ENCODE measurements at places on chromosomes 3 and 15.
A peak's percentile ranks its signal among the peaks of the same experiment; 100 is the strongest.

GRCh38 chr15:39657668-39658067, 76.8 kb downstream of the THBS1 start:
- no peak for DNase-seq

DNA sequence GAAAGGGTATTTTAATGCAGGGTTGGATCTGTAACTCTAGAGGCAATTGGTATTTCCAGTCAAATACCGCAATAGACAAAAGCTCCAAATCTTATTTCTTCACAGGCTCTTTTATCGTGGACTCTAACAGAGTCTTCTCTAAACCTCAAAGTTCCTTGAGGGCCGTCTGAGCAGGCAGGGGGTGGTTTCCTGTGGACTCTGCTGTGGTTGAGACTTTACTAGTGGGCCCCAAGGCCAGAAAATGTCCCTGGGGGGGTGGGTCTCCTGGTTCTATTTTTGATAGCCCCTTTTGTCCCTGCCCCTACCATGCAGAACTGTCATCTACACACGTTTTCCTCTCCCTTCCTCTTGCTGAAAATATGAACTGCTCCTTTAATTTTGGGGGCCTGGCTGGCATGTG, 80.1 kb downstream of the ASB7 start:
- no peak for DNase-seq

GRCh38 chr3:156631323-156631722, 43.1 kb upstream of the TIPARP start:
- DNase-seq = no peak

- DNase-seq = no peak
These were observed 108.3 kb upstream of the CTDSPL start for GRCh38 chr3:37753428-37753827.

DNA sequence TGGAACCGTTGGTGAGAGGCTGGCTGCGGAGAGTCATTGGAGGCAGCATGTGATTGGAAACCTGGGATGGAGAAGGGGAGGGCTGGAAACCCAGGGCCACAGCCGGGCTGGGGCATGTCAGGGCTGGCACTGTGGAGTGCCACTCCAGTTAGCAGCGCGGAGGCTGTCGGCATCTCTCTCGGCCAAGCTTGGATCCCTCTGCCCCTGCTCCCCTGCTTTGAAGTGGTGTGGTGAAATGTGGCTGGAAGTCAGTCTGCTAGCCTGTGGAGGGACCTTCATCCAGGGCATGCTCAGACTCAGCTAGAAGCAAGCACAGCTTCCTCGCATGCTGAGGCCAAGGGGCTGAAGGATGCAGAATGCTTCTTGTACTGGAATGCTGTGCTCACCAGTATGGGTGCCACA, 13.5 kb downstream of the SLCO3A1 start:
- no peak for DNase-seq

DNA sequence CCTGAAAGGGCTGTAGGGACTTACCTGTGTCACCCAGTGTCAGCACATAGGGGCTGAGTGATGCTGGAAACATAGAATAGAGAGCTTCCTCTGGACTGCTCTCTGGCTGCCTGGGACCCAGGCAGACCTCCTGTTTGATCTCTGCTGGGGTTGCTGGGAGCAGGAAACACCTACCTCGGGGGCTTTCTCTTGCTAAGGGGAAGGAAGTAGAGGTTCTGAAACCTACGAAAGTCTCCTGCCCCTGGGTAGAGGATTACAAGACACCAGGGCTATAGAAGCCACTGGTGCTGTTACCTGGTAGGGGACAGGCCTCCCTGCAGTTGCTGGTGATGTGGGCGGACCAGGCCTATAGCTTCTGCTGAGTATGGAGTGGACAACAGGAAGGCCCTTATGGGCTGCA, 81.7 kb downstream of the DHX30 start:
- DNase-seq = no peak

DNA sequence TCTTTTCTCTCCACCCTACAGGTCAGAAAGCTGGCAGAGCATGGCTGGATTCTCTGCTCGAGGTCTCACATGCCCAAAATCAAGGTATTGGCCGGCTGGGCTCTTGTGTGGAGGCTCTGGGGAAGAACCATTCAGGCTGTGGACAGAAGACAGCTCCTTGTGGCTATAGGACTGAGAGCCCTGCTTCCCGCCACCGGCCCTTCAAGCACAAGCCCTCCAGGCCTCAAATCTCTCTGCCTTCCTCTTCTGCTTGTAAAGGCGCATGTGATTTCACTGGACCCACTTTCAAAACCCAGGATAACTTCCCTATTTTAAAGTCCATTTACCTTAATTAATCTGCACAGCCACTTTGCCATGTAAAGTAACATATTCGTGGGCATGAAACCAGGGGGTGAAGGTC, 36.2 kb upstream of the MGLL start:
- no peak for DNase-seq

DNA sequence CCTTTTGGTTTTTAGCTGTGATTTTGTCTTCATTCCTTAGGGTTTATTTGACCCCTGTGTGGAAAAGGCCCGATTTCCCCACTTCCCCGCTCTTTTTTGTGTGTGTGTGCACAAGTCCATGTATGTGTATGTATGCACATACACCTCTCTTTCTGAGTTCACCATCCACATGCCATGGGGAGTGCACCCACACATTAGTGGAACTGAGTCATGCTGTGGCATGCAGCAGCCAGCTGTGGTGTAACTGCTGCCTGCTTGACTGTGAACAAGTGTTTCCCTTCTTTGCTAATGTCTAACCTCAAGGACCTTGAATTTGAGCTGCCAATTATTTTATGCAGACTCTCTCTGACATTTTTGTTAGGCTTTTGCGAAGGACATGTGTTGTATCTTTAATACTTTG, 434.9 kb upstream of the TPM1 start:
- no peak for DNase-seq

- DNase-seq = no peak
These were observed 1182.3 kb downstream of the OTOL1 start for GRCh38 chr3:162678941-162679340.

- no peak for DNase-seq
These were observed 530.8 kb downstream of the DIPK2A start for GRCh38 chr3:144502402-144502801.

DNA sequence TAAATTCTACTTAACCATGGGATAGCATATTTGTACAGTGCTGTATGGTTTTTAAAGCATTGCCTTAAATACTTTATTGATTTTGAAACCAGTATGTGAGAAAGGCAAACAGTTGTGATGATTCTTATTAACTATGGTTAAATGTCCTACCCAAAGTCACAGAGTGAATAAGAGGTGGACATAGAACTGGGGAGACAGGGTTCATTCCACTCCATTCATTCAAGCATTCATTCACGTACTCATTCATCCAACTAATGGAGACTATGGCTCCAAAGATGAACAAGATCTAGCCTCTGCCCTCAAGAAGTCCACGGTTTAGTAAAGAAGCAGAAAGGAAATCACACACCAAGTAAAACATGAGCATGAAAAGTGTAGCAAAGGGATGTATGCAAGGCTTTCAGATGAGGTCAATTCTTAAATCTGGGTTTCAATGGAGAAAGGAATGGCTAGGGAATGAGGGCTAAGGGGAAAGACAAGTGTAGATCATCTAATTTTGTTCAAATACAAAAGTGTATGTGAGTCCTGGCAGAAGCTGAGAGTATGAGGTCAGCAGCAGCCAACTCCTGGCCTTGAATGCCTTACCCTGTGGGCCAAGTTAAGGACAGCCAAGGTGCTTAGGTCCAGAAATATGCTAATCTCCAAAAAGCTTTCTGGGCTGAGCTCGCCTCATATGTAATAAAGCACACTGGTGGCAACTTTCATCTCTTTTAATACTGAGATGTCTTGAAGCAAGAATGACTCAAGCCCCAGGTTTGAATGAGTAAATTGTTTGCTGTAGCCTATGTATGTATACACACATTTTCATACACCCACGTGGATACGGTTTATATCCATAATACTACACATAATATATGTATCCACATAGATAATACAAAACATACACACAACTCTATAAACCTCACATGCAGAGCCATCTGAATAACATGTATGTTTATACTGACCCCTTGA, 4.3 kb downstream of the TNIK start:
- no peak for DNase-seq

GRCh38 chr3:160286231-160286630, 61.0 kb downstream of the C3orf80 start:
- DNase-seq = no peak

DNA sequence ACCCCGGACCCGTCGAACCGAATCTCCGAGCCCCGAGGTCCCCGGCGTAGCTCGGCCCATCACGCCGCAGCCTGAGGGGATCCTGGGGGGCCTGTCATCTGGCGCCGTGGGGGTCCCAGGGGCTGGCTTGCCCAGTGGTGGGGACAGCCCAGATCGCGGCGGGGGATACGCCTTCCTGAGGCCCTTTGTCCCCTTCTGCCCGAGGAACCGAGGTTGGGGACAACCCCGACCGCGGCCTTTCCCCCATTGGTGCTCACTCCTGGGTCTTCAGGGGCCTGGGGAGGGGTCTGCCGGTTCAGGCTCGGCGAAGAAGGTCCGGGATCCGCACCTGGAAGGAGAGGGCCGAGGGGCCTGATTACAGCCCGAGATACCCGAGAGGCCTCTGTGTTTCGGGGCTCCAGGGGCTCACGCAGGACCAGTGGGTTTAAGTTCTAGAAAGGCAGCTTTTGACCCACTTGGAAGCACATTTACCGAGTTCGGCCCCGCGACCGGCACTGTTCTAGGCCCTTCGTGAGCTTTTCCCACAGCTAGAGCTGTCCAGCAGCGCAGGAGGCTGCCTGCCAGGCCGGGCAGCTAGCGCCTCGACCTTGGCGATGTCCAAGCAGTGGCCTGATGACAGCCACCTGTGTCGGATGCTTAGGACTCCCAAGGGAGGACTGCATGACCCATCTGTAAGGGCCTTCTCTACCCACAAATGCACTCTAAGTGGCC, 504 bp downstream of the ABHD2 start:
- DNase-seq = peak; percentile 85

GRCh38 chr3:78420611-78421010, 1347.2 kb downstream of the ROBO1 start:
- no peak for DNase-seq

DNA sequence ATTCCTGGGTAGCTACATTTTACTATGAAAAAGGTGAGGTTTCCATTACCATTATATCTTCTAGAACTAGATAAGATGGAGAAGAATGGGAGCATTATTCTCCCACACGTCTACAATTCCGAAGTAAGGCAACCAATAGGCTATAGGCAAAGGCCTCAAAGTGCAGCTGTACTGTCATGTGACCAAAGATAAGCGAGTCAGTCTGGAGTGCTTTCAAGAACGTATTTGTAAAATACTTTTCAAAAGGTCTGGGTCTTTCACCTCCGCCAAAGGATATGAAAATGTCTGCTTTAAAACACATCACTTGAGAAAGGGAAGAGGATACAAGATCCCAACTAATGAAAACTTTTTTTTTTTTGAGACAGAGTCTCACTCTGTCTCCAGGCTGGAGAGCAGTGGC, 9.9 kb downstream of the CCPG1 start:
- DNase-seq = no peak

DNA sequence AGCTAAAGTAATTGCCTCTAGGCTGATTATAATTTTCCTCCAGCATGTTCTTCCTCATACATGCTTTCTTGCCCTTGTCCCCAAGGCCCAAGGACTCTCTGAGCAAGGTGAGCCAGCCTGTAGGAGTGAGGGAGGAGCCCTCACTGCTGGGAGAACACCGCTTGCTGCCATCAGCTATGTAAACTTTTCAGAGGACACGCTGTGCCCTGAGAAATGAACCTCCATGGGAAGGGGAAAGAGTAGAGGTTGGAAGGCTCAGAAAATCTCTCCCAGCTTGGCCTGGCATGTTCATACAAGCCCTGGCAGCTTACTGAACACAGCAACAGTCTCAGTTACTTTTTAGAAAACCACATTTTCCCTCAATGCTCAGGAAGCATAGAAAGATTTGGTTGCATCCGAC, 103.0 kb upstream of the SLC24A5 start:
- DNase-seq = peak; percentile 40

GRCh38 chr3:14016900-14017475, 107.7 kb downstream of the CHCHD4 start:
- DNase-seq = no peak

Measured in left lung (tissue), 14 donors.